CD8-positive, alpha-beta memory T cell (primary cell): ENCODE measurements at places on chromosomes 12 and 14.
A peak's percentile ranks its signal among the peaks of the same experiment; 100 is the strongest.

DNA sequence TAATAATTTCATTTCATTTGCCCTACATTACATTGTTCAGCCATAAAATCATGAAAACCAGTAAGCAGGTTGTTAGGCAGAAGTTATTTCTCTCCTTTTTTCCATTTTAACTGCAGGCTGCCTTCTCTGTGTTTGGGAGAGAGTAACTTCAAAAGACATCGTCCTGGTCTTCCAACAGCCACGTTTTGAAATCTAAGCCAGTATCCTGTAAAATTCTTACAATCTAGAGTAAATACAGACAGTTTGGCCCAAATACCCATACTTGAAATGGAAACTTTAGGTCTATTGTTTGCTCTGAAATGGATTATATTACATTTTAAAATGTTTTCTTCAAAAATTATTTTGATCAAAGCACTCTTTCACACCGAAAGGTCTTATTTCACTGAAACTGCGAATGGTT lies 66.1 kb upstream of the SLCO1C1 start:
- DNase-seq, result no peak
- no peak overlapping the region for H3K4me3 ChIP-seq
- no peaks in the 10 kb centered on the region for H3K36me3 ChIP-seq
- H3K27ac ChIP-seq, result no peak overlapping the region

GRCh38 chr12:91523831-91524230 lies 341.2 kb upstream of the DCN start:
- H3K4me3 ChIP-seq, result no peak overlapping the region
- no peaks in the 10 kb centered on the region for H3K36me3 ChIP-seq
- H3K27ac ChIP-seq, result no peak overlapping the region
- no peaks in the 10 kb centered on the region for H3K27me3 ChIP-seq
- no peak for DNase-seq

DNA sequence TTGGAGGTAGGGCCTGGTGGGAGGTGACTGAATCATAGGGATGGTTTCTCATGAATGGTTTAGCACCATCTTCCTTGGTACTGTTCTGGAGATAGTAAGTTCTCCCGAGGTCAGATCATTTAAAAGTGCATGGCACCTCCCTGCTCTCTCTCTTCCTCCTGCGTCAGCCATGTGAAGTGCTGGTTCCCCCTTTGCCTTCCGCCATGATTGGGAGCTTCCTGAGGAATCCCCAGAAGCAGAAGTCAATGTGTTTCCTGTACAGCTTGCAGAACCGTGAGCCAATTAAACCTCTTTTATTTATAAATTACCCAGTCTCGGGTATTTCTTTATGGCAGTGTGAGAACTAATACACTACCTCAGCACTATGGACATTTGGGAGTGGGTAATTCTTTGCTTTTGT lies 4.8 kb upstream of the LGMN start:
- no peak overlapping the region for H3K4me3 ChIP-seq
- no peak for DNase-seq
- peaks cover 4% of the 10 kb centered on the region for H3K4me1 ChIP-seq
- no peaks in the 10 kb centered on the region for H3K36me3 ChIP-seq
- H3K27me3 ChIP-seq, result peaks cover 3% of the 10 kb centered on the region

DNA sequence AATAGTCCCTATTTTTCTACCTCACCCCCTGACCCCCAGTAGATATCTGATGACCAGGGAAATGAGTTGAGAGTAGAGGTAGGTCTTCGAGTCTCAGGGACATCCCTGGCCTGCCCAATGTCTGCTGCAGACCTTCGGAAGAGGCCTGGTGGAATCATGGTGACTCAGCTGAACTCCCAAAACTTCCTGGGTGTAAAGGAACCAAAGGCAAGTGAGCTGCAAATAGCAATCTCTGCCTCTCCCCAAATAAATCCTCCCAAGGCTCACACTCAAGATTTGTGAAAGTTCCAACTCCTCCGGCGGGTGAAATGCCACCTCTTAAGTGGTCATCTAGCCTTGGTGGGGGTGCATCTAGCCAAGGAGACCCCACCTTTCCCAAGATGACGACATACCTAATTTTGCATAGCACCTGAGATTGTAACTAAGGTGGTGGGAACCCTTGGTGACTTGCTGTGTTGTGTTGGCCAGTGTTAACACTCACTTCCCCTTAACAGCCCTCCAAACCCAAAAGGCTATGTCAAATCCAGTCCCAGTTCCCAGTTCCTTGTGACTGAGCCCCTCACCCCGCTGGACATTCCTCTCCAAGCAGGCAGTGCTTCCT lies 6.3 kb downstream of the ZFP36L1 start:
- H3K4me3 ChIP-seq, result peak overlapping the region; percentile 46
- peaks cover 16% of the 10 kb centered on the region for H3K36me3 ChIP-seq
- no peaks in the 10 kb centered on the region for H3K27me3 ChIP-seq

- no peak overlapping the region for H3K4me3 ChIP-seq
- no peaks in the 10 kb centered on the region for H3K27me3 ChIP-seq
- H3K36me3 ChIP-seq, result peaks cover 38% of the 10 kb centered on the region
- no peaks in the 10 kb centered on the region for H3K4me1 ChIP-seq
Observed at GRCh38 chr12:25101092-25101445, 93.9 kb downstream of the DNAI7 start.

- no peaks in the 10 kb centered on the region for H3K27me3 ChIP-seq
- H3K4me1 ChIP-seq, result no peaks in the 10 kb centered on the region
- no peak overlapping the region for H3K4me3 ChIP-seq
- no peak overlapping the region for H3K27ac ChIP-seq
Observed at GRCh38 chr12:40597133-40597532, 95.1 kb upstream of the CNTN1 start.

DNA sequence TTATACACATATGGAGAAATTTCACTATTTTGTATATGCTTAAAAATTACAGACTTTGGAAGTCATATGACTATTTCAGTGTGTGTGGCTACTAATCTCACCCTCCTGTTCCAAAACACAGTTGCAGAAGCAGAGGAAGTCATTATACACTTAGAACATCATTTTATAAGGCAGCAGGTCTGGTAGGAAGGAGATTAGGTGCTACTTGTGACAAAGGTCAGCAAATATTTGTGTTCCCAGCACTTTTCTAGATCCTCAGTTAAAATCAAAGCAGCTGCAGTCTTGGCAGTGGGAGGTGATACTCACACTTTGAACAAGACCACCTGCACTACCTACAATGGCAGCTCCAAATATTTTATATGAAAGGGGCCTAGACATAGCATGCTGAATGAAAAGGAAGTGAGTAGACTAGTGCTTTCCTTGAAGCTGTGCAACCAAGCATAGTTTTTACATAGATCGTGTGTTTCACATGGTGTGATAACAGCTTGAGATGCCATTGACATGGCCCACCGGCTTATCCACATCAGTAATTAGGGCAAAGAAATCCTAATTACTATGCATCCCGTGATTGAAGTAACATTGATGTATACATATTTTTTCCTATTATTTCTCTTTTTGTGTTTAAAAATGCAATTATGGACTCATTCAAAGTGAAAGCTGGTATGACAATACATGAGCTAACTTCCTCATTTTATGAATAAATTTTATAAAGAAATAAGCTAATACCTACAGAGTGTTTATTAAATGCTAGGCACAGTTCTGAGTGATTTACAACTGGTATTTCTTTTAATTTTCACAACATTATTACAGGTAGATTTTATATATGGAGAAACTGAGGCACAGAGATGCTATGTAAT lies 5.3 kb downstream of the GYS2 start:
- no peaks in the 10 kb centered on the region for H3K4me1 ChIP-seq
- H3K27me3 ChIP-seq, result no peaks in the 10 kb centered on the region
- no peak for DNase-seq

- peaks cover under 1% of the 10 kb centered on the region for H3K27me3 ChIP-seq
- H3K4me1 ChIP-seq, result no peaks in the 10 kb centered on the region
- H3K36me3 ChIP-seq, result no peaks in the 10 kb centered on the region
- no peak overlapping the region for H3K27ac ChIP-seq
- H3K4me3 ChIP-seq, result no peak overlapping the region
- no peak for DNase-seq
Observed at GRCh38 chr12:109131154-109132050, 15.0 kb downstream of the ACACB start.
